ENCODE measurements at places on chromosomes 12 and 14.

DNA sequence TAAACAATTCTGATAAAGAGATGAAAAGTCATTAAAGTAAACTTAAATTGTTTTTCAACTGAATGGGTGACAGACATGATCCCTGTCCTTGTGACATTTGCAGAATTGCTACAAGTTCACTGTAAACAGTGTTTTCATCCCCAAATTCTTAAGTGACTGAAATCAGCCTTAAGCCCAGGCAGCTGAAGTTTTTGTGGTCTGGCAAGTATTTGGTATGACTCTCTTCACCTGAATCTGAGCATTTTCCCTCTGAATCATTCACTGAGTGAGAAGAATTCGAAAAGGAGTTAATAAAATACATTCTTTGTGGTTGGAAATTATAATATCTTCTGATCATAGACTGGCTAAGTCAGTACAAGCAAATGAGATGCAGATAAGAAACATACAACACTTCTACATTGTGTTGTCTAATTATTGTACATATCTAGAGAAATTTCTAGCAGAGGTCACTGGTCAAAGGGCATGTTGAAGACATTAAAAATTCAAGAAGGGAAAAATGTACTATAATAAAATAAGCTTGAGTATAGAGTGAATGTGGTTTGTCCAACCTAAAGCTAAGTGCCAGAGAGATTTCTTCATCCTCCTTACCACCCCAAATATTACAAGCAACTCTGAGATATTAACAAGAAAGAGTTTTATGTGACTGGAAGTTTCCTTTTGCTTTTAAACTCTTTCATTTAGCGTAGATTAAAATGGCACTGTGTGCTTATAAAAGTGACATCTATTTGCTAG lies 177.8 kb upstream of the DIO2 start:
- peak; percentile 99 for DNase-seq

DNA sequence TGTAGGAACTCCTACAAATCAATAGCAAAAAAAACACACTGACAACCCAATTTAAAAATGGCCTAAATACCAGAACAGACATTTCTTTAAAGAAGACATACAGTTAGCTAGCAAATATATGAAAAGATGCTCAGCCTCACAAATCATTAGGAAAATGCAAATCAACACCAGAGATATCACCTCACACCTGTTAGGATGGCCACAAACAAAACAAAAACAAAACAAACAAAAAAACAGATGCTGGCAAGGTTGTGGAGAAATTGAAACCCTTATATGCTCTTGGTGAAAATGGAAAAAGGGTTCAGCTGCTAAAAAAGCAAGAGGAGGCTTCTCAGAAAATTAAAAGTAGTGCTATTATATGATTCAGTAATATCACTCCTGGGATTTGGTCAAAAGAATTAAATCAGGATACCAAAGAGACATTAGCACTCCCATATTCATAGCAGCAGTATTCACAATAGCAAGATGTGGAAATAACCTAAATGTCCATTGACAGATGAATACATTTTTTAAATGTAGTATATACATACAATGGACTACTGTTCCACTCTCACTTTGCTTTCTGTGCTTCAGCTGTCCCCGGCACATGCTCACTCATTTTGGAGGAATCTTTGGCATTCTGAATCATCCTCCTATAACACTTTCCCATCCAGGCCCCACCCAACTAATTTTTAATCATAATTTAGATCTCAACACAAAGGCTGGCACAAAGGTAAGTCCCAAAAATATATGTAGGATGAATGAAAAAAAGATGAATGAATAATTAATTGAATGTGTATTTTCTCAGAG lies 99.1 kb downstream of the SYT1 start:
- peak; percentile 38 for DNase-seq

DNA sequence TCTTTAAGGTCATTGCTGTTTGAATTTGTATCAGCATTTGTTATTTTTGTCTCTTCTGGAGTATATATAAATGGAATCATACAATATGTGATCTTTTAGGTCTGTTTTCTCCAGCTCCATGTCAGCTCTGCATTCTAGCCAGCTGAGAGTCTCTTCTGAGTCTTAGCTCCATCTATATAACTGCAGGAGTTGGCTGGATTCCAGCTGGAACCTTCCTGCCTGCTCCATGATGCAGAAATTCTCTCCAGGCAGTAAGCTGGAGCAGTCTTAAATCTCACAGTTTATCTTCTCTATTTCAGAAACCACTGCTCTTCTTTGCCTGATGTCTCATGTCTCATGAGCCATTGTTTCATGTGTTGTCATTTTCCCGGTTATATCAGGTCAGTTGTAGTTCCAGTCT lies 827.6 kb downstream of the NRXN3 start:
- DNase-seq: peak; percentile 52

- DNase-seq: peak; percentile 29
Measured at GRCh38 chr12:131929581-131930456, 743 bp downstream of the PUS1 start.

- peak; percentile 27 for DNase-seq
Measured at GRCh38 chr14:20857630-20858261, 33.4 kb upstream of the RNASE3 start.

GRCh38 chr12:16920451-16920850 lies 314.5 kb upstream of the LMO3 start:
- DNase-seq: no peak

GRCh38 chr12:42903736-42904135 lies 314.2 kb upstream of the PRICKLE1 start:
- no peak for DNase-seq

- no peak for DNase-seq
Measured at GRCh38 chr12:7151532-7151931, 21.4 kb downstream of the CLSTN3 start.

GRCh38 chr14:64081174-64081746 lies 212.9 kb downstream of the ESR2 start:
- no peak for DNase-seq

DNA sequence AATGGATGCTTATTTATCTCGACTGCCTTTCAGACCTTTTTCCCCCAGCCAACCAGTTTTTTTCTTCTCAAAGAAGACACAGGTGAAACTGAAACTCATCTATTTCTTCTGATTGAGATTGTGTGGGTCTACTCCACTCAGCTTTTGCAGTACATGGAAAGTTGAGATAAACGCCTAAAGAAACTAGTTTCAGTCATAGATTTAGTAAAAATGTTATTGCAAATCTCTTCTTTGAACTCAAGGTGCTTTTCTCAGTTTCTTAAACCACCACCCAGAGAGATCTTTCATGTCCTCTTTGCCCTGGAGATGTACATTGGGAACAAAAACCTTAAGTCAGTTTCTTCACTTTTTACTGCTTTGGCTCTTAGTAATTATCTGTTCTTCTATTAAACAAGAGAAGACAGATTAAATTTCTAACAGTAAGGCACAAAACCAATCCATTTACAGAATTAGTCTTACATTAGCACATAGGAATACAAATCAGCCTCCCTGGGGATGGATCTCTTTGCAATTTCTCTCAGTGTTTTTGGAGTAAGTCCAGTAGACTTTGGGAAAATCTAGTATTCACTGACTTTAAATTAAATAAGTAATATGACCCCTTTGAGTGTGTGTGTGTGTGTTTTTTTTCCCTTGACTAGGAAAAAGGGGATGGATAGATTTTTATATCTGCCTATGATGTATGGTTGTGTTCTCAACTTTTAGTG lies 11.6 kb downstream of the FBXW8 start:
- DNase-seq: peak; percentile 63

- DNase-seq: no peak
Measured at GRCh38 chr12:83919081-83919480, 993.5 kb downstream of the SLC6A15 start.

GRCh38 chr12:123387508-123388176 lies 3.7 kb downstream of the KMT5A start:
- no peak for DNase-seq

- DNase-seq: peak; percentile 72
Measured at GRCh38 chr12:1812650-1813302, 7.6 kb upstream of the LRTM2 start.

DNA sequence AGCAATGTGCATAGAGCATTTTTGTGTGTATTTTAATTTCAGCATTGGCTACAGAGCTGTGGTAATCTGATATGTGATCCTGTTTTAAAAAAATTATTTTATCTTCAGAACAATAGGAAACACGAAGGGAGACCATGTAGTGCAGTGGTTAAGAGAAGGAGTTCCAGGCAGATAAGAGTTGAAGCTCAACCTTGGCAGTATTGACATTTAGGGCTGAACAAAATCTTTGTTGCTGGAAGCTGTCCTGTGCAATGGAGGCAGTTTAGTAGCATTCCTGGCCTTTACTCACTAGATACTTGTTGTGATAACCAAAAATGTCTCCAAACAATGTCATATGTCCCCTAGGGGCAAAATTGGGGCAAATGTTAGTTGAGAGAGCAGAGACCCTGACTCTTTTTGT lies 59.2 kb downstream of the CHST11 start:
- no peak for DNase-seq

DNA sequence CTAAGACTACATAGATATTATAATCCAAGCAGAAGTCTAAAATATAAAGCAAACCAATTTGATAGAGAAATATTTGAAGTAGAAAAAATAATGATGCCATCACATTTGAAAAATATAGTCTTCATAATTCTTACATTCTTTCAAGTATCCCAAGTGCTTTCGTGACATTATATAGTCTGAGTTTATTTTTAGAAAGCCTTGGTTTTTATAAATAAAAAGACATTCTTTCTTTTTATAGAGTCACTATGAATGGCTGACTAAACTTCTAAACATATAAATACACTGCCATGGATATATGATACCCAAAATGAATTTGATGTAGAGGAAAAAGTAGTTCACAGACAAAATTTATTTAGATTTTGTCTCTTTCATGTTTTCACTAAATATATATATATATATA lies 135.1 kb upstream of the PDZRN4 start:
- DNase-seq: no peak

DNA sequence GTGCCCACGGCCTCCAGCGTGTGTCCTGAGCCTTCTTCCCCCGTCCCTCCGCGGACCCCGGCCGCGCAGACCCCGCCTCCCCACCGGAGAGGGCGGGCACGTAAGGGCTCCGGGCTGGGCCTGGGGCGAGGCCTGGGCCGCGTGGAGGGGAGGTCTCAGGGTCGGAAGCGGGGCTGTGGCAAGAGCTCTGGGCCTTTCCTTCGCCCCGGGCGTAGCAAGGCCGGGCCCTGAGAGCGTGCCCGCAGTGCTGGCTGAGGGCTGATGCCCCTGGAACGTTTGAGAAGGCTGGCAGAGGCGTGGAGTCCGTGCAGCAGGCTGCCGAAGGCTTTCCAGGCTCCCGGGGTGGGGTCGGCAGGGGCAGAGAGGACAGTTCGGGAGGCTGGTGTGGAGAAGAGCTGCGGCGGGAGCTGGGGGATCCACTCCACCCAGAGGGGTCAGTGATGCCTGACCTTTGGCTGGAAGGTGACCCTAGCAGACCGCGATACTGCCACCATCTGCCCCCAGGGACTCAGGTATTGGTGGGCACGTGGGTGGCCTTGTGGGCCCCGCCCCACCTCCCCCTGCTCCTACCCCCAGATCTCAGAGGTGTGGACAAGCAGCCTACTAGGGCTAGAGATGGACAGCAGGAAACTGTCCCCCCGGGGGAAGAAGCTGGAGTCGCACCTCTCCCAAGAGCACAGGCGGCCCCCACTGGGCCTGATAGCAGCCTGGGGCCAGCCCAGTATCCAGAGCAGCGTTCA lies 558 bp downstream of the TEX22 start:
- no peak for DNase-seq

GRCh38 chr12:51244269-51244668 lies 5.6 kb downstream of the DAZAP2 start:
- DNase-seq: peak; percentile 60
